ENCODE measurements at places on chromosomes 2 and 18.

- DNase-seq: no peak
Measured at GRCh38 chr2:68418855-68419254, 48.2 kb downstream of the FBXO48 start.

DNA sequence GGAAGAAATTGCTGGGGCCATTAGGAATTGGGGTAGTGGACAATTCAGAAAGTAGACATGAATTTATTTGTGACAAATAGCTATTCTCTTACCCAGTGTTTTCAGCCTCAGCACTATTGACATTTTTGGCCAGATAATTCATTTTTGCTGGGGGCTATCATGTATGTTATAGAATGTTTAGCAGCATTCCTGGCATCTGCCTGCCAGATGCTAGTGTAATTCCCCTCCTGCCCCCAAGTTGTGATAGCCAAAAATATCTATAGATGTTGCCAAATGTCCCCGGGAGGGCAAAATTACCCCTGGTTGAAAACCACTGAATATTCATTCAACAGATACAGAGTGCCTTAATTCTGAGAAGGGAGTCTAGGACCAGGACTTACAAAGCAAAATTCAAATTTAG is 183.6 kb downstream of the BABAM2 start:
- no peak for DNase-seq

GRCh38 chr2:149625671-149626070 is 38.1 kb upstream of the MMADHC start:
- DNase-seq: no peak

GRCh38 chr2:227805578-227805977 is 8.1 kb upstream of the CCL20 start:
- DNase-seq: no peak

DNA sequence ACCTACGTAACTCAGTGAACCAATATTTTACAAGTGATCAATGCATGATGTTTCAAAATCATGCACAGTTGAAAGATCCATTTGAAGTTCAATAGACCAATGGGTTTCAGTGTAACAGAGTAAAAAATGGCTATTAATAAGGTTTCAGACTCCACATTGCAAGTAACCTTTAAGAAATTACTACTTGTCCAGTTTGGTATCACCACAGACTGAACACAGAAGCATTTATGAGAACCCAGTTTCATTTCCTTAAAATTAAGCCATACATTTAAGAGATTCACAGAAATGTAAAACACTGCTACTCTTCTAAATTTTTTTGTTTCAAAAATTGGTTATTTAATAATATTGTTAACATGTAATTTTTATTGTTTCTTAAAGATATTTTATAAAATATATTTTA is 98.9 kb upstream of the CHRNA1 start:
- DNase-seq: no peak

- DNase-seq: no peak
Measured at GRCh38 chr2:102245266-102246151, 58.7 kb downstream of the IL1RL2 start.

DNA sequence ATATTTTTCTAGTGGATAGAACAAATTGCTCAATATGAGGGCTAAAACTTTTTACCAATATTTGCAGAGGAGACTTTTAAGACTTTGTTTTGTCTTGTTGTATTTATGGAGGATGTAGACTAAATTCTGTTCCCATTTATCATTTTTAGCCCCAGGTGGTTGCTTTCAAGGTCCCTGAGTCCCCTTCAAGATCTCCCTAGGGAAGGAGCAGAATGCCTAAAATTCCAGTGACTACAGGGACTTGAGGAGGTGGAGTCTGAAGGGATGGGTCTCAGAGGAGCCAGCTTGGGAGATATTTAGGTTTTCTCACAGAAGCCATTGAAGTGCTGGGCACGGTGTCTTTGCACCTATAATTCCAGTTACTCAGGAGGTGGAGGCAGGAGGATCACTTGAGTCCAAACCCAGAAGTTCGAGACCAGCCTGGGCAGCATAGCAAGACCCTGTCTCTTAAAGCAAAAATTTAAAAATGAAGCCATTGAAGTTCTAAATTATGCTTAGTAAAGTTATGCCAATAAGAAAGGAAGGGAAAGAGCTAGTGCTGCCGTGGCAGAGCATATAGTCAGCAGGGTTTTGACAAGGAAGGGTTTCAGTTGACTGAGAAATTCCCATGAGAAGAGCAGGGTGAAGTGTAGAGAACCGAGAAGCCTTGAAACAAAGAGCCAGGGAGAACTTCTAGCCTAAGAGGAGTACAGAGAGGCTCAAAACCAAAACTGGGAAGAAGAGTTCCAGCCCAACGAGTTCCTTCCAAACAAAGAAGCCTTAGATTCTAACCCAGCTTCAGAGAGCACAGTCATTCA is 43.4 kb downstream of the COMMD1 start:
- DNase-seq: no peak

DNA sequence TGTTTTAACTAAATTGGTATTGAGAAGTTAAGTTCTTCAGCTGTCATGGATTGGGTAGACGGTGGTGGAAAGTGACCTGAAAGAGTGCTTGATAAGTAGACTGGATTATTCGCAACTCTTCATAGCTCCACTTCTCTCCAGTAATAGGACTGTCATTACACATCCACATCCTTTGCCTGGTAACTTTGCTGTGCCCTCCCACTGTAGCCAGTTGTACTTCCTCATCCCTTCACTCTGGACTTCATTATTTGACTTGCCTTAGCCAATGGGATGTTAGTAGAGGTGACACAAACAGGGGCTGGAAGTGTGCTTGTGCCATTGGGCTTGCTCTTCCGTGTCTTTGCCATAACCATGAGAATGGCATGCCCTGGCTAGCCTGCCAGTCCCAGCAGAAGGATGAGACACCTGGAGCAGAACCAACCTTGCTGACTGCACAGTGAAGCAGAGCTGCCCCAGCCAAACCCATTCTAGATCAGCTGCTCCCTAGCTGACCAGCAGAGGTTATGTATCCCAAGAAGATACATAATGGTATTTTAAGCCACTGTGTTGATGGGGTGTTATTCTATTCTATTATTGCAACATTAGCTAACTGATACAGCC is 16.9 kb downstream of the QPCT start:
- DNase-seq: peak; percentile 77

DNA sequence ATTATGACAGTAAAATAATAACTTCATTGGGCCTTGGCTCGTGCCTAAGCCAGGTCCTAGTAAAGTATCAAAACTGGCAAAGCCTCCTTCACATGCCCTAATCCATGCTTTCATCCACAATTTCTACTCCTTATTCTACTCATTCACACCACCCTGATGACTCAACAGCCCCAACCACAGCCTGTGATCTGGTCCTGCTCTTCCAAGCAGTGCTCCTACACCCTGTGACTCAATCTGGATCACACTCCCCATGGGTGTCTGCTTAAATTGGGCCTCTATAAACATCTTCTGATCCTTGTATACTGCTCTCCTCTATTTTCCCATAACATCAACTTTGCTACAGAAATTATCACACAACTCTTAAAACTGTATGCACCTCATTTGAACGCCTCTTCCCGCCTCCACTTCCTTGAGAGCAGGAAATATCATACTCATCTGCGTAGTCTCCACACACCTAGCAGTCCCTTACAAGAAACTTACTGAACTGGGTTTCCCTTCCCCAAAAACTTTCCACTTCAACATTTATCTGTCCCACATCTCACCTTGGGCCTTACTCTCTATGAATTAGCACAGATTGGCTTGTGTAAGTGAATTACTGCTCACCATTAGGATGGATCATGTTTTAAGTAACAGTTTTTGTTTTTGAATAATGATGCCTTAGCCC is 15.9 kb downstream of the GTF3C3 start:
- peak; percentile 39 for DNase-seq

DNA sequence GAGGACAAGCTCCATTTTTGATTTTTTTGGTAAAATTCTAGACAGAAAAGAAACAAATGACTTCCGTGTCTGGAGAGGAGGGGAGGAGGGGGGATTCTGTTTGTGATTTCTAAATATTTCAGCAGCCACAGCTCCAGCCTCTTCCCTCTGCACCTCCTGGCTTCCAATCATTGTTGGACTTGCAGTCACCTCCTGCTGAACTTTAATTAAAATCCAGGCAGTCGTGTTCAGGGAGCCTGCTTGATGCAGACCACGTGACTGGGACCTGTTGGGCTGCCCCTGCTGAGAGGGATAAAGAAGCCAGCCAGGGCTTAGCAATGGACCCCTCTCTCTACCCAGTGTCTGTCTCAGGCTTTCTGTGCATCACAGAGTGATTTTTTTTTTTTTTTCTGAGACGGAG is 115.1 kb downstream of the SH3BP4 start:
- DNase-seq: no peak

DNA sequence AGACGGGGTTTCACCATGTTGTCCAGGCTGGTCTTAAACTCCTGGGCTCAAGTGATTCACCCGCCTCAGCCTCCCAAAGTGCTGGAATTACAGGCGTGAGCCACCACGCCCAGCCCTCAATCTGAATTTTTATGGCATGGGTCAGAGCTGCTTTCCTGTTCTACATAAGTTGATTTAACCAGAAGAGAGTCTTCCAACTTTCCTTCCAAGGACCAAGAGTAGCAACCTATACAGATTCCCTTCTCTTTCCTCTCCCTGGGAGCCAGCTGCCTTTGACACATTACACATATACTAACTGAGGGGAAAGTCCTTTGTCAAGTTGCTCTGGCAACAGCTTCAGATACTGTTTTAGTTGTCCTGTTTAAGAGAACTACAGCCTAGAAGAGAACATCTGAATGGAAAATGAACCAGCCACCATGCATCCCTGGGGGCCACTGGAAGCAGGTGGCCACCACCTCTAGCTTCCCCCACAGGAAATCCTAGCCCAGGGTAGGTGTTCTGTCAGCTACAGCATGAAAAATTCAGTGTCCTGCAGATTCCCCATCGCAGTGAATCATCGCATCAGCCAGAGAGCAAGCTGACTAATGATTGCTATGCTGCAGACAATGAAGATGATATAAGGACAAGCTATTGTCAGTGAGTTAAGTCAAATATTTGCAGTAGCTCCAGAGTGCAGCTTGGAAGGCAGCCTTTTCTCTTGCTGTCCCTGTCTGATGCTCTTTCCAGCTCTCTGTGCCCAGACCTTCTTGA is 62.9 kb downstream of the POMC start:
- DNase-seq: peak; percentile 52

DNA sequence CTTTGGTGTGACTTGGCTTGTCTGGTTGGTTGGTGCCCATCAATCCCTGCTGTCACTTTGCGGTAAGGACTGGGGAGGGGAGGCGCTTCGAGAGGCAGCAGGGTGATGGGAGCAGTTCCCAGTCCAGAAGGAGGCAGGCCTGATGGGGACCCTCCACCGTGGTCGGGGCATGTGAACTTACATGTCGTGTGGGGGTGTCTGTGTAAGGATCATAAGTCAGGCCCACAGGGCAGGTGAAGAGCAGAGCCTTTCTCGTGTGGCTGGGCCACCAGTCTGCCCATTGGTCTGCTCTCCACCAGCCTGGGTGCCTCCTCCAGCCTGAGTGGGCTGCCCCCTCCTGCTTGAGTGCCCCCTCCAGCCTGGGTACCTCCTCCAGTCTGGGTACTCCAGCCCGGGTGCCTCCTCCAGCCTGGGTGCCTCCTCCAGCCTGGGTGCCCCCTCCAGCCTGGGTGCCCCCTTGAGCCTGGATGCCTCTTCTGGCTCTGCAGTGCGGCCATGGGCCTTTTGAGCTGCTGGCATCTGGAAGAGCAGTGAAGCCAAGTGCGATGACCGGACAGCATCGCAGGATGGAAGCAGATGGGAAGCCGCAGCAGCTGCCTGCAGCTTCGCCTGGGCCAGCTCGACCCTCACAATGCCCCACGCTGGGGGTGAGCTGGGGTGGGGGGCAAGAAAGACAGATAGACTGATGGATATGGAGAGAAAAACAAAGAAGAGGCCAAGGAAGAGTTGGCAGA is 25.0 kb downstream of the ATOH8 start:
- no peak for DNase-seq

DNA sequence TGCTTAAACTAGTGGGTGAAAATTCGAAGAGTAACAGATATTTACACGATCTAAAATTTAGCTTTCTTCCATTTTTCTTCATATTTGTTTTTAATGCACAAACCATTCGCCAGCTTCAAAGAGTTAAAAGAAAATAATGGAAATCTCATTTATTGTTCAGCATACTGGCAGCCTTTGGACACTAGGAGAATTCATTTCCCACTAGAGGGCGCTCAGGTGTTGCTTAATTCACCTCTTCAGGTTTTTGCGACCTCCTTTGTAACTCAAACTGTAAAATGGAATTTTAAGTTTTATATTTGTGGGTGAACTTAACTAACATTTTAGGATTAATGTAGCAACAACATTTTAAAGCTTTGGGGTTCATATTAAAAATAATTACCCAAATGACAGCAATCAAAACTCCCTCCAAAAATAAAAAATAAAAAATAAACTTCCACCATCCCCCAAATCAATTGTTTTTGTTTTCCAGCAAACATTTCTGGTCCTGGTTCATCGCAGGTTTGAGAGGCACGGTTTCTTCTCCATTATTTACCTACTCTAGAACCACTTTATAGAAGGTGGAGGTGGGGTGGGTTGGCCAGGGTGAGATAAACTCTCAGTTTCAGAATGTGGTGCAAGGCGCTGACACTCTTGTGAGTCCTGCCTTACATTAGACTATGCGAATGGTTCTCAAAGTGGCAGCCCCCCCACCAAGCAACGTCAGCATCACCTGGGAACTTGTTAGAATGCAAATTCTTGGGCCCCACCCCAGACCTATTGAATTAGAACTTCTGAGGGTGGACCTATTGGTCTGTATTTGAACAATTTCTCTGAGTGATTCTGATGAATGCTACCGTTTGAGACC is 24.7 kb upstream of the PNPT1 start:
- DNase-seq: no peak

GRCh38 chr2:163675388-163675787 is 60.4 kb downstream of the FIGN start:
- no peak for DNase-seq

GRCh38 chr2:135709992-135710391 is 31.7 kb upstream of the UBXN4 start:
- no peak for DNase-seq

- DNase-seq: no peak
Measured at GRCh38 chr2:77831898-77832297, 309.7 kb upstream of the LRRTM4 start.

DNA sequence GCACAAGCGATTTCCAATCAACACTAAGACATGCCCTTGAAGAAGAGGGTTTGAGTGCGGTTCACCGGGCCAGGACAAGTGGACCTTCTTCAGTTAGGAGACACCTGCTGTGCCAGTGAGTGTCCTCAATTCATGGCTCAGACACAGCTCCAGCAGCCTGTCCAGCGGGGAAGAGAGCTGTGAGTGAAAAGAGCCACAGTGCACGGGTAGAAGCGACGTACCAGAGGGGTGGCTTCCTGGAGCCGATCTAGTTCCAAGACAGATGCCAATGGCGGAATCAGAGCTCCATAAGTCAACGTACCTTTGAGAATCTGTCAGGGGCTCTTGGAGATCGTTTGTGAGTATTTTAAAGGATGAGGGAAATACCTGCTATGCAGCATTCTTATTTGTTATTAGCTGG is 119.9 kb upstream of the SALL3 start:
- no peak for DNase-seq

DNA sequence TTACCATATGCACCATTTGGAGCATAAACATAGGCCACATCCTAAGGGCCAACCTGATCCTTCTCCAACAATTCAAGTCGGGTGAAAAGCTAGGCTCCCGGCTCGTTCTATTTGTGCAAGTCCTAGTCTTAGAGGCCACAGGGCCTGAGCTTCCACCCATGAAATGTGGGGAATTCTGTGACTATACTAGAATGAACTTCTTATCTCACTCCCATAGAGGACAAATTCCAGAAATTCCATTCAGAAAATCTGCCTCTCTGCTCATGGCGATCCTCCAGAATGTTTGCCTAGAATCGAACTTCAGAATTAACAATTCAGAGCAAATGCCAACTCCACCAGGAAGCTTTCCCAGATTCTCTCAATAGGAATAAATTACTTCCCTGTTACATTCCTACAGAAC is 187.9 kb downstream of the BCL11A start:
- no peak for DNase-seq

GRCh38 chr2:10438688-10439087 is 9.4 kb downstream of the ODC1 start:
- no peak for DNase-seq
